ENCODE measurements at places on chromosomes 16 and 17.

- no peak for DNase-seq
Measured at GRCh38 chr16:31504159-31504558, 4.0 kb downstream of the RUSF1 start.

DNA sequence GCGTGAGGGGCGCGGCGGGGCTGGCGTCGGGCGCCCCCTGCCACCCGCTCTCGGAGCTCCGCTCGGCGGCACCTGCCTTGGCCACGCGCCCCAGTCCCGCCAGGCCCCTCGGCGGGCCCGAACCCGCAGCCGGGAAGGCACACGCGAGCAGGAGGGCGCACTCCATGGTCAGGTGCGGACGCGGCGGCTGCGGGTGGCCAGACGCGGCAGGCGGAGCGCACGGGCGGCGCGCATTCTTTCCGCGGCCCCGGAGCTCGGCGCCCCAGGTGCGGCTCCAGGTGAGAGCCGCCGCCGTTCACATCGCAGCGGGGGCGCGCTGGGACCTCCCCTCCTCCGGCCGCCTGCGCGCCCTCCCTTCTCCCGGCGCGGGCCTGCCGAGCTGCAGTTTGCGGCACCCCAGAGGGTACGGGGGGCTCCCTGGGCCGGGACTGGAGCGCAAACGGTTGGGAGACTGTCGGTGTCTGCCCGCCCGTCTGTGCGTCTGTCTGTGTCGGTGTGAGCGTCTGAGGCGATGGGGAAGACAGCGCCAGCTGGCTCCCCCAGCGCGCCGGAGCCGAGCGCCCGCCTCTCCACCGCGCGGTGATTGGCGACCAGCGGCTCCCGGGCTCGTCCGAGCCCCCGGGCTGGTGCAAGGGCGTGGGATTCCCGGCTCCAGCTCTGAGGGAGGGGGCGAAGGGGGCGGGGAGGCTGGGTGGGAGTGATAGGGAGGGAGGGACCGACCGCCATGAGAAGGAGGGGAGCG lies at the start of gene ADAMTS18:
ADAMTS18 (minus strand) TSS at position 505 of the 742 bp plus-strand sequence; CDS start at position 166, 339 bp downstream.
- DNase-seq, result no peak

- DNase-seq, result no peak
Measured at GRCh38 chr17:74403512-74404137, 28.3 kb upstream of the GPRC5C start.

- no peak for DNase-seq
Measured at GRCh38 chr17:51770027-51770759, 388.3 kb downstream of the CA10 start.

- DNase-seq, result no peak
Measured at GRCh38 chr16:77584205-77584859, 138.0 kb upstream of the NUDT7 start.

GRCh38 chr16:75599452-75600277 lies 23.4 kb downstream of the ADAT1 start:
- DNase-seq, result no peak

DNA sequence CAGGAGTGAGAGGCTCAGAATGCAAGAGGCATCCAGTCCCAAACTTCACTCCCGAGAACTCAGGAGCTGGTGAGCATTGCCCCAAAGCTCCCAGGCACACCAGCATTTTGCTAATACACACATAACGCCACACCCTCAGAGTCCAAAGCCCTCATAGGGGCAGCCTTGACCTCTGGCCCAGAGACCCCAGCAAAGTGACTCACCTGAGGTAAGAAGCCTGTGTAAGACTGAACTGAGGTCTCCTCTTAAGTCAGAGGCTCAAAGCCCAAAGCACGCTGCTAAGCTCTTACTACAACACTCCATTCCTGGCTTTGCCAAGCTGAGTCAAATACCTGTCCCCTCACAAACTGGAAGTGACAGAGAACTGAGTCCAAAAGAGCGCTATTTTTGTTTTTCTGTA lies 16.4 kb downstream of the ST3GAL2 start:
- no peak for DNase-seq

DNA sequence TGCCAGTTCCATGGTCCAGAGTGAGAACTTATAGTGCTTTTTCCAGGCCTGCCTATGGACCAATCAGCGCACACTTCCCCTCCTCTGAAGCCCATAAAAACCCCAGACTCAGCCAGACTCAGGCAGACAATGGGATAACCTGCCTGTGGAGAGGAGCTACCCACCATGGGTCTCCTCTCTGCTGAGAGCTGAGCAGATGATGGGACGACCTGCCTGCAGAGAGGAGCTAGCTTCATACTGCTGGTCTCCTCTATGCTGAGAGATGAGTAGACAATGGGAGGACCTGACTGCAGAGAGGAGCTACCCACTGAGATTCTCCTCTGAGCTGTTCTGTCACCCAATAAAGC lies 144.7 kb downstream of the MYO1D start:
- DNase-seq, result no peak

DNA sequence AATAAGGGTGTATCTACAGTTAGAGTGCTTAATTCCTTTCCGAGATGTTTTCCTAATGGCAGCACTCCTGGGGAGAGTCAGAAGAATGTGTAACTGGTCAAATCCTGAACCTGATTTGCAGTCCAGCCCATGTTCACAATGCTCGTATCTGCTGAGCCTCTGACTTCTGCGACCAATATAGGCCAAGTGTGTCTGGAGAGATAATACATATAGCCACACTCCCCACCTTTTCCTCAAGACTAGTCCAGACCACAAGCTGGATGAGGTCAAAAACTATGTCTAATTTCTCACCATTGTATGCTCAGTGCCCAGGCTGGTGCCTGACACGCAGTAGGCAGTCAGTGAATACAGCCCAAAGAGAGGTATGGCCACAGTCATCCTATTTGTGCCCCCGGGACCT lies 58.0 kb downstream of the XYLT1 start:
- no peak for DNase-seq

DNA sequence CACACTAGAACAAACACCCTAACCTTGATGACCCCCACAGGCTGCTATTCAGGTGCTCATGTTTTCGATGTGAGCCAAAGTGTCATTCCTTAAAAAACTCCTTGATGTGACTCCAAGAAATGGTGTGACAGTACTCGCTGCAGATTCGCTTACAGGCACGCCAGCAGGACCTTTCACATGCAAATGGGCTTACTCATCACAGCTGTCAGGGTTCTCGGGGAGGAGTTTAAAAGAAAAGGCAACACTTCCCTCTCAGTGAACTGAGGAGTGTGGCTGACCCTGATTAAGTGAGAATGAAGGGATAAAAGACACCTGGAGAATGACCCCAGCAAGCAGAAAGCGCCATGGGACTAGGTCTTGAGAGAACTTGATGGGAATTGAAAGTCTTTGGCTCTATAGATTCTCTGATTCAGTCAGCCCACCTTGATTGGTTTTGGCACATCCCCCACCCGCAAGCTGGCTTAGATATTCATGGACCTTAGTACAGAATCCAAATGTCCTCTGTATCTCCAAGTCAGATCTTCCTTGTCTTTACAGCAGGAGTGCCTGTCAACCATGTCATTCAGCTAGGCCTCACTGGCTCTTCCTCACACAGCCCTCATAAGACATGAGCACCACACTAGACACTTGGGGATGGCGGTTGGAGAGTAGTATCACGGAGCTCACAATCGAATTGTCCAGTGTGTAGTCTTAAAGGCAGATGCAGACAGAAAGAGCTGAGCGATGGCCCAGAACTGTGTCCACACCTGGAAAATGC lies 82.6 kb downstream of the HIC1 start:
- DNase-seq, result no peak

- DNase-seq, result no peak
Measured at GRCh38 chr16:56833243-56833970, 31.6 kb upstream of the SLC12A3 start.

GRCh38 chr17:70158180-70158579 lies 11.2 kb upstream of the KCNJ2 start:
- DNase-seq, result no peak

All from stimulated activated CD8-positive, alpha-beta memory T cell treated with anti-CD3 and anti-CD28 coated beads, Interleukin-7, amount 100 ng/mL, for 1 hour (primary cell).